Esophagus mucosa (tissue), 1 donor: ENCODE measurements at places on chromosomes 2 and 18. TPM values are rescaled to one million over a fixed set of nuclear protein-coding genes. Genes with fewer than 3 reads are reported as not detected.
A peak's percentile ranks its signal among the peaks of the same experiment; 100 is the strongest.

DNA sequence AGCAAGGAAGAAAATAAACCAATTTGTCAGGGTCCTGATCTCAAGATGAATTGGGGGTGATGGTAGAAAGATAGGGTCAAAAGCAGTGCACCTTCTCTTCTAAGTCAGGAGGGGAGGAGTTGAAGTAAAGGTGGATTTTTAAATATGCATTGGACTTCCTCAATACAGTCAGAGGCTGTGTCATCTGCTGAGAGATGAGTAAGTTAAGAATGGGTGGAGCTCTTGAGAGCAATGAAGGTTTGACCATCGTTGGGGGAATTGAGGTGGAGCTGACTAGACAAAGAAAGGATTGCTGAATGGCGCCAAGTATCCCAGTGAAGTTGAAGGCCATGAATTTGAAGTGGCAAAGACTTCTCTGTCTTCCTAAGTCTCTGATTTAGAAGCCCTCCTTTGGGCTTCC is 18.4 kb upstream of the CPO start:
- peak; percentile 78 for ATAC-seq

DNA sequence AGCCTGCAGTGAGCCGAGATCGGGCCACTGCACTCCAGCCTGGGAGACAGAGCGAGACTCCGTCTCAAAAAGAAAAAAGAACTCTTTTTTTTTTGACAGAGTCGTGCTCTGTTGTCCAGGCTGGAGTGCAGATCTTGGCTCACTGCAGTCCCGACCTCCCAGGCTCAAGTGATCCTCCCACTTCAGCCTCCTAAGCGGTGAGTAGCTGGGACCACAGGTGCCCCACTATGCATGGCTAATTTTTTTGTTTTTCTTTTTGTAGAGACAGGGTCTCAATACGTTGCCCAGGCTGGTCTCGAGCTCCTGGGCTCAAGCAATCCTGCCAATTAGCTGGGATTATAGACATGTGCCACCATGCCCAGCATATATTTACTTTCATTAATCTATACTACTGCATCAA is 12.5 kb upstream of the INO80D start:
- ATAC-seq, result no peak

- no peak for ATAC-seq
Observed at GRCh38 chr2:133442393-133442792, 125.9 kb downstream of the NCKAP5 start.

The CCDC142 gene
- total RNA-seq, result 4.6 TPM

The SGPP2 gene
- total RNA-seq, result 57.1 TPM

The ZNF236 gene
- 8.9 TPM for total RNA-seq

The IL18RAP gene
- 0.64 TPM for total RNA-seq
